ENCODE measurements at places on chromosomes 3 and 15.

GRCh38 chr3:46811615-46812236 is 51.5 kb downstream of the MYL3 start:
- no peak for DNase-seq

GRCh38 chr3:127073941-127074820 is 91.3 kb downstream of the PLXNA1 start:
- no peak for DNase-seq

DNA sequence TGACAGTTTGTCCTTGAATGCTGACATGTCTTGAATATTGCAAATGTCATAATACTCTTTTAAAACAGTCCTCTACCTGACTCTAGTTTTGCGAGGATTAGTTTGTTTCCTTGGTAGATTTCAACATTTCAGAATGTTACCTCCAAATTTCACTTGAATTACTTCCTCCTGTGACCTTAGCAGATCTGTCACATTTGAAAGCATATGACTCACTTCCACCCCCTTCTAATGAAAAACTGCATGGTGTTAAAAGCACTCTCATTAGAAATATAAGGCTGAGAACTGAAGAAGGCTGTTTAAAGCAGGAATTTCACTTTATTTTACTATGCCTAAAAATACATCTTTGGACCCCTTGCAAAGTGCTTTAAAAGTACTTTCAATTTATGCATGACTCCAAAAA is 598.7 kb upstream of the TGFBR2 start:
- no peak for DNase-seq

GRCh38 chr15:62450061-62450460 is 285.0 kb upstream of the C2CD4B start:
- no peak for DNase-seq

DNA sequence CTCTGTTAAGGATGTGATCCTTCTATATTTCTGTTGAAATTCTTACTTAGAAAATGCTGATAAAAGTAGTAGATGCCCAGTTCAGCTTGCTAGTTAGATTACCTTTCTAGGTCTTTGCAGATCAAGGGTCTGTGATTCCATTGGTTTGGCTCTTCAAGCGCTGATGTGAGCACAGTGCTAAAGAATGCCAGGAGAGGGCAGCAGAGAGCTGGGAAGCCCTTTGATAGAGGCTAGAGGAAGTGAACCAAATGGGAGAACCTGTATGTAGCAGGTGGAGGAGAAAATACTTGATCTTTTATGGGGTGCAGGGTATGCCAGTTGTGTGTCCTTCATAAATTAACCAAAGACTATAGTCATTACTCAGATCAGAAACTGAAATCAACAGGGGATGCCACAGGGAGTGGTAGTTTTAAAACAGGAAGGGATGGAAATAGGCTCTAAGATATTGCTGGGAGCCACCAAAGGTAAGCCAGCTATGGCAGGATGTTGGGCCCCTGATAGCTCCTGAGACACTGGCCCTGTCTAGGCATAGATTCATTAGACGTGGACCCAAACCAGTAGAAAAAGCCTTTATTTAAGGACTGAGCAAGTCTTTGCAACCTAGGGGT is 677.4 kb downstream of the SQOR start:
- DNase-seq: peak; percentile 13

DNA sequence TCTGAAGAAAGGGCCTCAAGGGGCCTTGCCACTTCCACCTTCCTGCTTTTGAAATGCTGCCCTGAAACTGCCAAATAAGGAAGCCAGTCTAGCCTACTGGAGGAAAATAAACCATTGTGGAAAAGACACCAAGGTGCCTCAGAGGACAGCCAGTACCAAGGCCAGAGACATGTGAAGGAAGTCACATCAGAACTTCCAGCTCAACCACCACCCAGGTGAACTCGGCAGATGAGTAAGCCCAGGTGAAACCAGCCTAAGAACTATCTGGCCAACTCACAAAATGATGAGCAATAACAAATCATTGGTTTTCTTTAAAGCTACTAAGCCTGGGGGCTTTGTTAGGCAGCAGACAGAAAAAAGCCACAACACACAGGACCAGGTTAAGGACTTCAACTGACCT is 103.0 kb downstream of the MAGI1 start:
- DNase-seq: no peak

All from HEK293T (cell line).